A549 treated with Mapracorat at 1 μM for 4 hours (cell line): ENCODE measurements at places on chromosomes 5 and 9. TPM values are rescaled to one million over a fixed set of nuclear protein-coding genes. Genes with fewer than 3 reads are reported as not detected.

Gene SLC1A3
- total RNA-seq, result 0.05 to 0.27 TPM in 2 of 5 replicates, not detected in the others

Gene LCN9
- not detected in 5 replicates for total RNA-seq

Gene ALDH1B1
- 48.3 to 53.7 TPM (median 48.6 TPM) in 5 replicates for total RNA-seq

Gene ADAMTS13
- 0.42 to 0.64 TPM (median 0.49 TPM) in 5 replicates for total RNA-seq

Gene ISOC1
- total RNA-seq, result 15.2 to 16.8 TPM (median 15.7 TPM) in 5 replicates

Gene CCDC180
- 0.36 to 1.6 TPM (median 0.70 TPM) in 5 replicates for total RNA-seq

Gene MSMP
- total RNA-seq, result not detected in 5 replicates

Gene CCNG1
- total RNA-seq, result 56.6 to 70.9 TPM (median 61.5 TPM) in 5 replicates

Gene SMC2
- total RNA-seq, result 17.6 to 25.0 TPM (median 22.6 TPM) in 5 replicates

Gene BTNL3
- total RNA-seq, result not detected in 5 replicates

Gene SPINK6
- 0.45 to 1.1 TPM (median 0.57 TPM) in 5 replicates for total RNA-seq

Gene PELO
- total RNA-seq, result 15.9 to 19.4 TPM (median 17.5 TPM) in 5 replicates

Gene MINAR2
- total RNA-seq, result not detected in 5 replicates

Gene IL5
- not detected in 5 replicates for total RNA-seq

Gene ADGRV1
- 0.44 to 1.1 TPM (median 0.71 TPM) in 5 replicates for total RNA-seq

Gene TESK1
- 25.8 to 30.3 TPM (median 29.8 TPM) in 5 replicates for total RNA-seq

Gene C5orf58
- not detected in 5 replicates for total RNA-seq

Gene ANKRD18A
- 8.0 to 14.8 TPM (median 13.1 TPM) in 5 replicates for total RNA-seq

Gene RIOK2
- total RNA-seq, result 17.8 to 22.5 TPM (median 20.9 TPM) in 5 replicates

Gene FIBCD1
- total RNA-seq, result 12.5 to 19.2 TPM (median 16.0 TPM) in 5 replicates

Gene KIF4B
- 0.02 TPM in 1 of 5 replicates, not detected in the others for total RNA-seq

Gene EIF4E1B
- not detected in 5 replicates for total RNA-seq
